ENCODE measurements at places on chromosomes 12 and 14.

GRCh38 chr14:102537981-102538601 is 28.5 kb upstream of the ANKRD9 start:
- DNase-seq = no peak

GRCh38 chr12:105352052-105352451 is 21.6 kb downstream of the C12orf75 start:
- no peak for DNase-seq

- DNase-seq = no peak
Measured at GRCh38 chr12:56454557-56454956, at the start of gene MIP. Gene MIP, minus strand, starts transcription at chr12:56454657. Its CDS starts 44 bp downstream, at chr12:56454613.

- no peak for DNase-seq
Measured at GRCh38 chr14:81677736-81678135, 144.1 kb upstream of the SEL1L start.

DNA sequence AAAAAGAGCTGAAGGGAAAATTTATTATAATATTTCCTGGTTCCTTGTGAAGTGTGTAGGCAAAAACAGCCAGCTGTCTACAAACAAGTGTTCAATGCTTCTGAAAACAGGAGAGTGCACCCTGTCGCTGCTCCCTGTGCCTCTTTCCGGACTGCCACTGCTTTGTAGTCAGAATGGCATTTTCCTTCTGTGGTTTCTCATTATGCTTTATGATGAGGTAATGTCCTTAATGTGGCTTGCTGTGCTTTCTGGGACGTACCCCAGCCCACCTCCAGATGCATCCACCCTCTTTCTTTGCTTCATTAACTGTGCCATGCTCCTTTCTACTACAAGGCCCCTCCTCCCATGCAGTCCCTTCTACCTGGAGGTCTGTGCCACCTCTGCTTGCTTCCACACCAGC is 148.1 kb downstream of the SYT1 start:
- DNase-seq = peak; percentile 37

- no peak for DNase-seq
Measured at GRCh38 chr14:92587700-92588085, 74.1 kb downstream of the RIN3 start.

All from A673 (cell line).